ENCODE measurements at places on chromosomes 6 and 20. TPM values are rescaled to one million over a fixed set of nuclear protein-coding genes. Genes with fewer than 3 reads are reported as not detected.

DNA sequence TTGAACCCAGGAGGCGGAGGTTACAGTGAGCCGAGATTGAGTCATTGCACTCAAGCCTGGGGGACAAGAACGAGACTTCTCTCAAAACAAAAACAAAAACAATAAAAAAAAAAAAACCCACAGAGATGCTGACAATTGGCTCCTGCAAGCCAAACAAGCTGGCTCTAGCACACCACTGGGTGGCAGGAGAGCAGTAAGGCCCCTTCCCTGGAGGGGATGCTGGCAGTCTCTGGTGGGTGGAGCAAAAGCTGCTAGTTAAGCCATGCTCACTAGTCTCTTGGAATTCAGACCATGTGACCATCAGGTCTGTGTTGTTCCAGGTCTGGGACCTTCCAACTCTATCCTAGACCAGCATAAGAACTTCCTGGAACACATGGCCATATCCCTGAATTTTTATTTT is 18.9 kb upstream of the DSN1 start:
- peak; percentile 69 for DNase-seq

- DNase-seq, result peak; percentile 89
Observed at GRCh38 chr6:117496383-117496990, 14.0 kb downstream of the DCBLD1 start.

- DNase-seq, result no peak
Observed at GRCh38 chr6:155519176-155519738, 63.6 kb upstream of the NOX3 start.

GRCh38 chr6:29762051-29762450 is 38.8 kb downstream of the HLA-F start:
- peak; percentile 49 for DNase-seq

DNA sequence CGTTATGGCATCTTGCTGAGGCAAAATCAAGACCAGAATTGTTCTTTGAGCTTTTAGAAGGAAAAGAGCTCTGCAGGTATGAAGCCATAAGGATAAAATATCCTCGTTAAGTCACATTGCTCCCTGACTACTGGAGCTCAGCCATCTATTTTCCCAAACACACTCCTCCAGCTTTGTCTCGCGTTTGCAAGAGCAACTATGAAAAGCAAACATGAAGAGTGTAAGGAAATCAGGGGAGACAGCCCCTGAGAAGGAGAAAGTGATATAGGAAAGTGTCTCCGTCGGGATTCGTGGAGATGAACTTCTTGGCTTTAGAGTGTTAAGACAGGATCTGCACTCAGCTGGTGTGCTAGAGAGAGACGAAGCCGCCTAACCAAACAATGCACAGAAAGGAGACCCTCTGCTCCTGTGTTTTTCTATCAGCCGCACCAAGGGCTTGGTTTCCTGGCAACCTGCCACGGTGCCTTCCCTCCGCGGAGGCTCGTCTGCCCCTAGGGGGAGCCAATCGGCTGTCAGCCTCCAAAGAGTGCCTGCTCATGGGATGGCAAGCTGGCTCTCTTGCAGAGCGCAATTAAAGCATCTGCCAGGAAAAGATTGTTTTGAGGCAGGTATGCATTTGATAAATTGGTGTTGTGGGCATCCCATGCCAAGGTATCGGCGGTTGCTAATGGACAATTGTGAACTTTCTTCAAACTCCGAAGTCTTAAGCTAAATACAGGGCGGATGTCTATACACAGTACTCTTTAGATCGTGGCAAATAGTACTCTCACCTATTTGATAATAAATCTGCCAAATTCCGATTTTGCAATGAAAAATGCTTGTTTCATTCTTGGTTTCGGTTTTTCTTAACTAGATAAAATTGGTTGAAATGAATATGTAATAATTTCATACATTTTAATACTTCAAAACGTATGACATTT is 603.2 kb downstream of the RNF144B start:
- DNase-seq, result peak; percentile 44

GRCh38 chr6:40484066-40484465 is 103.1 kb downstream of the LRFN2 start:
- DNase-seq, result no peak

- DNase-seq, result peak; percentile 51
Observed at GRCh38 chr6:2695454-2696095, 55.1 kb downstream of the MYLK4 start.

- DNase-seq, result peak; percentile 94
Observed at GRCh38 chr6:44667226-44667625, 279.7 kb downstream of the CDC5L start.

GRCh38 chr6:107547451-107547840 is 57.5 kb downstream of the SOBP start:
- no peak for DNase-seq

DNA sequence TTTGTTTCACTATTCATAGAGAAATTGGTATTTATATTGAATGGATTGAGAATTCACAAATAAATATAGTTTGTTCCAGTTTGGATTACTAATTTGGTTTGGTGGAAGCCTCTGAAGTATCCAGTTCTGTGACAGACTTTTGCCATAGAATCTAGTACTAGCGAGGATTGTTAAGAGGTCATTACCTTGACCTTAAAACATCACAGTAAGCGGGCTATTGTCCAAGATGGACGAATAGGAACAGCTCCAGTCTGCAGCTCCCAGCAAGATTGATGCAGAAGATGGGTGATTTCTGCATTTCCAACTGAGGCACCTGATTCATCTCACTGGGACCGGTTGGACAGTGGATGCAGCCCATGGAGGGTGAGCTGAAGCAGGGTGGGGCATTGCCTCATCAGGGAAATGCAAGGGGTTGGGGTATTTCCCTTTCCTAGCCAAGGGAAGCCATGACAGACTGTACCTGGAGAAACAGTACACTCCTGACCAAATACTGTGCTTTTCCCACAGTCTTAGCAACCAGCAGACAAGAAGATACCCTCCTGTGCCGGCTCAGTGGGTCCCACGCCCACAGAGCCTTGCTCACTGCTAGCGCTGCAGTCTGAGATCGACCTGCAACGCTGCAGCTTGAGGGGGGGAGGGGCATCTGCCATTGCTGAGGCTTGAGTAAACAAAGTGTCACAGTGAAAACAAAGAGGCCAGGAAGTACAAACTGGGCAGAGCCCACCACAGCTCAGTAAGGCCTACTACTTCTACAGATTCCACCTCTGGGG is 66.4 kb upstream of the NEDD9 start:
- no peak for DNase-seq

GRCh38 chr20:25048519-25048952 is 9.4 kb downstream of the ACSS1 start:
- no peak for DNase-seq

- DNase-seq, result no peak
Observed at GRCh38 chr6:99232056-99232455, 117.4 kb downstream of the FAXC start.

GRCh38 chr6:21918041-21918440 is 324.5 kb downstream of the SOX4 start:
- no peak for DNase-seq

DNA sequence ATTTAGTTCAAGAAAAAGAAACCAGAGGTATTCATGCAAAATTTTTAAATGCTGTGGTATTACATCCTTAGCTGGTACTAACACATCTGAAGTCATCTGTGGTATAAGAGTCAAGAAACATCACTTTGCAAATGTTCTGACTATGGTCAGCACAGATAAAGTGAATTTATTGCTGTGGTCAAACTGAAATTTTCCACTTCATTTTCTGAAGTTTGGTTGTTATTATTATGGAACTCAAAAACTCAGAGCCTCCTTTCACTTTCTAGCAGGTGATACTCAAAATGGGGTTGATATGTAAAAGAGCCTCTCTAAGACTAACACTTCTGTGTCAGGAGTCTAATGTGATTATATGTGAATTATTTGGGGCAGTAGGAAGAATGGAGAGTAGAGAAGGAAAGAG is 257.8 kb downstream of the RNGTT start:
- no peak for DNase-seq

GRCh38 chr6:116971959-116972358 is 94.9 kb downstream of the RFX6 start:
- peak; percentile 58 for DNase-seq

- peak; percentile 92 for DNase-seq
Observed at GRCh38 chr20:47334022-47334551, 22.4 kb downstream of the ZMYND8 start.

DNA sequence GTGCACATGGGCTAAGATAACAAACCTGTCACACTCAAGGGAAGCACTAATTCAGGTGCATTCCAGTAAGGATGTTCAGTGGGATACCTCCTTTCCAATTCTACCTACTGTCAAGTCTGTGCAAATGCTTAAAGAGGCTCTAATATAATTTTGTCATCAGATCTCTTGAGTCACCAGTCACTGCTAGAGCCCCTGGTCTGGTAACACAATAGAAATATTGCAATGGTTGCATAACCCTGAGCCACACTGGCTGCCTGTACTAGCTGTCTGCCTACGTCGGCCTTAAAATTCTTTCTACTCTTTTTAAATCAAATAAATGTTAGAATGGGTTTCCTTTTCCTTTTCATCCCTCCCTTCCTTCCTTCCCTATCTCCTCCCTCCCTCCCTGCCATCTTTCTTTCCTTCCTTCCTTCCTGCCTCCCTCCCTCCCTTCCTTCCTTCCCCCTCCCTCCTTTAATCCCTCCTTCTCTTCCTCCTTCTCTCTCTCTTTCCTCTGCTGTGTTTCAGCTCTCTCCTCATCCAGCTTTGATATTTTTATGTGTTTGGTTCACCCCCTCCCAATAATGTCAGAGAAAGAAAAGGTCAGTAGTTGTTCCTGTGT is 28.1 kb upstream of the OLIG3 start:
- DNase-seq, result no peak

GRCh38 chr20:53839423-53840176 is 230.8 kb downstream of the BCAS1 start:
- DNase-seq, result no peak

- DNase-seq, result no peak
Observed at GRCh38 chr6:113923526-113923925, 47.4 kb downstream of the HDAC2 start.

GRCh38 chr6:44704240-44705150 is 317.0 kb downstream of the CDC5L start:
- no peak for DNase-seq

DNA sequence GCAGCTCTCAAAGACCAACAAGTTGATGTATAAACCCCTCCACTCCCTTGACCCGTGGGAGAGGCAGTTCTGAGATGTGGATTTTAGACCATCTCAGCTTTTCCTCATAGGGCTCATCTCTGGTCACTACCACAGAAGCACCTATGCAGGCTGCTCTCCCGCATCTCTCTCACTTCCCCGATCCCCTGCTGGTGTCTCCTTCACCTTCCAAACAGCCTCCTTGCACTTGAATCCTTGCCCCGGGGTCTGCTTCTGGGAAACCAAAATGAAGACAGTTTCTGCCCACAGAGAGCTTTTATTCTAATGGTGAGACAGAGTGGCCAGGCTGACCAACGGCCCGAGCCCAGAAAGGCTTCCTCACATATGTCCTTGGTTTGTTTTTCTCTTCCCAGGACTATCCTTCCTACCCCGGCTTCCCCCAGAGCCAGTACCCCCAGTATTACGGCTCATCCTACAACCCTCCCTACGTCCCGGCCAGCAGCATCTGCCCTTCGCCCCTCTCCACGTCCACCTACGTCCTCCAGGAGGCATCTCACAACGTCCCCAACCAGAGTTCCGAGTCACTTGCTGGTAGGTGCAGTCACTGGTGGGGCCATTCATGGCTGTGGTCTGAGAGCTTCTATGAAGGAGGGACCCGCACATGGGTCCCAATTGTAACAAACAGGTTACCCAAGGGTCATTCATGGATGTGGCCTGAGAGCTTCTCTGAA is 179.3 kb downstream of the EYA2 start:
- DNase-seq, result no peak

GRCh38 chr6:44464527-44465310 is 77.2 kb downstream of the CDC5L start:
- DNase-seq, result peak; percentile 50

DNA sequence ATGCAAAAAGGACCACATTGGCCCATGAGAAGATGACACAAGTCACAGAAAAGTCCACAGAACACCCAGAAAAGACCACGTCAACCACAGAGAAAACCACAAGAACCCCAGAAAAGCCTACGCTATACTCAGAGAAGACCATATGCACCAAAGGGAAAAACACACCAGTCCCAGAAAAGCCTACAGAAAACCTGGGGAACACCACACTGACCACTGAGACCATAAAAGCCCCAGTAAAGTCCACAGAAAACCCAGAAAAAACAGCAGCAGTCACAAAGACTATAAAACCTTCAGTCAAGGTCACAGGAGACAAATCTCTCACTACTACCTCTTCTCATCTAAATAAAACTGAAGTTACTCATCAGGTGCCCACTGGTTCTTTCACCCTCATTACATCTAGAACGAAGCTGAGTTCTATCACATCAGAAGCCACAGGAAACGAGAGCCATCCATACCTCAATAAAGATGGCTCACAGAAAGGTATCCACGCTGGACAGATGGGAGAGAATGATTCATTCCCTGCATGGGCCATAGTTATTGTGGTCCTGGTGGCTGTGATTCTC is 11.2 kb downstream of the MUCL3 start:
- no peak for DNase-seq

GRCh38 chr6:87847135-87847829 is 145.2 kb upstream of the AKIRIN2 start:
- no peak for DNase-seq

- no peak for DNase-seq
Observed at GRCh38 chr6:22362361-22362760, 65.5 kb upstream of the PRL start.

GRCh38 chr6:132235596-132236280 is 165.5 kb downstream of the MOXD1 start:
- peak; percentile 50 for DNase-seq

DNA sequence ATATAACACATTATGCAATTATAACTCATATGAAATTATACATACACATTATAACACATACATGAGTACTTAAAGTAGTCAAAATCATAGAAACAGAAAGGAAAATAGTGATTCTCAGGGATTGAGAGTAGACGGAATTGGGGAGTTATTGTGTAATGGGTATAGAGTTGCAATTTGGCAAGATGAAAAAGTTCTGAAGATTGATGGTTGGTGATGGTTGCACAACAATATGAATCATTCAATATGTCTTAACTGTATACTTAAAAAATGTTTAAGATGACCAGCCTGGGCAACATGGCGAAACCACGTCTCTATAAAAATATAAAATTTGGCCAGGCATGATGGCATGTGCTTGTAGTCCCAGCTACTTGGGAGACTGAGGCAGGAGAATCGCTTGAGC is 372.7 kb downstream of the CDKAL1 start:
- DNase-seq, result peak; percentile 60

GRCh38 chr6:170292407-170293158 is 1.7 kb upstream of the DLL1 start:
- peak; percentile 49 for DNase-seq

GRCh38 chr20:44754554-44754953 is 8.9 kb downstream of the KCNK15 start:
- no peak for DNase-seq

GRCh38 chr20:19016140-19016497 is 196.3 kb upstream of the SLC24A3 start:
- DNase-seq, result no peak

The TOMM34 gene
- 53.0 TPM for total RNA-seq

The NELFE gene
- 62.9 TPM for total RNA-seq

The MDFI gene
- 1.4 TPM for total RNA-seq

The CLIC5 gene
- total RNA-seq, result not detected

The C6orf52 gene
- not detected for total RNA-seq

The LGSN gene
- not detected for total RNA-seq

The TMC2 gene
- total RNA-seq, result not detected

The COL12A1 gene
- total RNA-seq, result 1,033 TPM

The SAPCD1 gene
- total RNA-seq, result not detected

The MYLK2 gene
- not detected for total RNA-seq

The COL21A1 gene
- total RNA-seq, result not detected

The C6orf120 gene
- 72.7 TPM for total RNA-seq

The HLA-DQB1 gene
- total RNA-seq, result not detected

The CLPSL2 gene
- total RNA-seq, result not detected

The FAM209A gene
- total RNA-seq, result not detected

The COMMD7 gene
- 37.0 TPM for total RNA-seq

The BMP6 gene
- 10.3 TPM for total RNA-seq

Data from GM23248 (cell line).